ENCODE measurements at places on chromosomes 1 and 21. TPM values are rescaled to one million over a fixed set of nuclear protein-coding genes. Genes with fewer than 3 reads are reported as not detected.

Gene RRAGC
- 21.0 TPM for total RNA-seq

GRCh38 chr21:31781737-31782136 lies 49.8 kb upstream of the SCAF4 start:
- H3K27me3 ChIP-seq: peaks cover 2% of the 10 kb centered on the region
- peaks cover 5% of the 10 kb centered on the region for H3K4me1 ChIP-seq
- no peak overlapping the region for H3K4me3 ChIP-seq
- H3K27ac ChIP-seq: no peak overlapping the region

GRCh38 chr1:11055676-11056075 lies 4.1 kb downstream of the SRM start:
- no peaks in the 10 kb centered on the region for H3K27me3 ChIP-seq
- peak overlapping the region; percentile 47 for H3K4me3 ChIP-seq
- DNase-seq: no peak
- no peak overlapping the region for H3K27ac ChIP-seq

GRCh38 chr1:59063501-59063900 lies 233.4 kb upstream of the FGGY start:
- no peaks in the 10 kb centered on the region for H3K36me3 ChIP-seq
- no peaks in the 10 kb centered on the region for H3K27me3 ChIP-seq
- peaks cover 28% of the 10 kb centered on the region for H3K4me1 ChIP-seq
- H3K27ac ChIP-seq: peak overlapping the region; percentile 46

DNA sequence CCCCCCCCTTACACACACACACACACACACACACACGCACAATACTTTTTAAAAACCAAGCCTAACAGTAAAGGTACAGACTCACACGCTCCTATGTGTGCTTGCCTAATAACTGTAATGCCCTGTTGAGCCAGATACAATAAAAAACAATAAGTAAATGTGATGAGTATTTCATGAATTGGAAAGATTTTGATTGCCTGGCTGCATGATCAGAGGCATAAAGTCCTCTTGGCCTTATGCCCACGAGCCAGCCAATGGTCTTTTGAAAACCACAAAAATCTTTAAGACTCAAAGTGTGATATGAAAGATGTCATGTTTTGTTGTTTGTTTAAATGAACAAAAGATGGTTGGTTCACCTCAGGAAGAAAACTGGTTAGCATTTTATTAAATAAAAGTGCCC lies 441.9 kb upstream of the ZRANB2 start:
- H3K27ac ChIP-seq: no peak overlapping the region
- H3K36me3 ChIP-seq: no peaks in the 10 kb centered on the region
- no peak for DNase-seq
- H3K27me3 ChIP-seq: peaks cover 11% of the 10 kb centered on the region
- H3K4me1 ChIP-seq: no peaks in the 10 kb centered on the region
- no peak overlapping the region for H3K4me3 ChIP-seq

DNA sequence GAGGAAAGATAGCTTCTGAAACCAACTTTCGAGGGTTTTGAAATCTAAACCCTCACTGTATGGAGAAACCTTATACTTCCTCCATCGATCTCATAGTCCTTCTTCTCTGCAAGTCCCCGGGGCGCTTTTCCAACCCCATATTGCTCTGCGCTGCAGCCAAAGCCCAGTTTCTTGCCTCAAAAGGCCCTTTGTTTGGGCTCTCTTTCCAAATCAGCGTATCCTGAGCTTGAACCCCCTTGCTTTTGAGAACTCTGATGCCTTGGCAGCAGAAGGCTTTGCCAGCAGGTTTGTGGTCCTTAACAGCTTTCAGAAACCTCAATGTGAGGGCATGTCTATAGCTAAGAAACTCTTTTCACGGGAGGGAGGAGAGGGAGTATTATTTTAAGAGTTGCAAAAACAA lies 21.6 kb downstream of the PLPP3 start:
- H3K27me3 ChIP-seq: no peaks in the 10 kb centered on the region
- H3K36me3 ChIP-seq: no peaks in the 10 kb centered on the region
- peak; percentile 20 for DNase-seq
- H3K27ac ChIP-seq: no peak overlapping the region
- H3K4me3 ChIP-seq: peak overlapping the region; percentile 11

DNA sequence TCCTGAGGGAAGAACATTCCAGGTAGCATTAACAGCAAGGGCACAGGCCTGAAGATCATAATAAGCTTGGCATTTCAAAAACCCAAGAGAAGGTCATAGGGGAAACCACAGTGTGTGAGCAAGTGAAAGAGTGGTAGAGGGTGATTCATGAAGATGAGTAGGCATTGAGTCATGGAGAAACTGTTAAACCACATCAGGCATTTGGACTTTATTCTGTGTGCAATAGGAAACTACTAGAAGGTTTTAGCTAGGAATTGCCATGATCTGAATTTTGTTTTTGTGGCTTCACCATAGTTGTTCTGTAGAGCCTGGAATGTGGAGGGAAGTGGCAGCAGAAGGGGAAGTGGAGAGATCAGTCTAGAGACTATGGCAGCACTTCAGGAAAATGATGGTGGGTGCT lies 359.0 kb upstream of the PTBP2 start:
- H3K4me1 ChIP-seq: no peaks in the 10 kb centered on the region
- no peak overlapping the region for H3K4me3 ChIP-seq
- no peak for DNase-seq

DNA sequence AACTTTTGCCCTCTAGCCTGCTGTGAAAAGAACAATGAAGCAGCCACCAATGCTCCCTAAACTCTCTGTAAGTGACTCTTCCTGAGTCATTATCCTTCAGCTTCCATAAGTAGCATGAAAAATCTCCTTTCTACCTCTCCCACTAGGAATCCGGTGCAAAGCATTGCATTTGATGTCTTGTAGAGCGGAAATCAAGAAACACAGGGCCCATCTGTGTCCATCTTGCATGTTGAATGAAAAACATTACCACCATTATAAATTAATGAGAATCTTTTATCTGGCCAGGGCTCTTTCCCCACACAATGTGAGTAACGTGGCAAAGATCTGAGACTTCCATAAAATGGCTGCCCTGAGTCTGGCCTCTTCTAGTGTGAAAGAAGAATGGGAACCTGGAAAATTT lies 324.4 kb downstream of the ADGRL2 start:
- no peak for DNase-seq
- H3K4me3 ChIP-seq: no peak overlapping the region
- H3K27me3 ChIP-seq: no peaks in the 10 kb centered on the region

- DNase-seq: no peak
- H3K4me1 ChIP-seq: peaks cover 46% of the 10 kb centered on the region
- no peak overlapping the region for H3K27ac ChIP-seq
- peaks cover 2% of the 10 kb centered on the region for H3K36me3 ChIP-seq
- H3K27me3 ChIP-seq: no peaks in the 10 kb centered on the region
Observed at GRCh38 chr1:93683234-93683633, 1.6 kb upstream of the BCAR3 start.

Gene GDAP2
- total RNA-seq: 24.6 TPM

GRCh38 chr1:53688381-53689102 lies 50.4 kb downstream of the GLIS1 start:
- no peak overlapping the region for H3K4me3 ChIP-seq
- peaks cover 35% of the 10 kb centered on the region for H3K27me3 ChIP-seq
- H3K27ac ChIP-seq: no peak overlapping the region
